Smooth muscle cell of trachea (primary cell): ENCODE measurements at places on chromosomes 13 and 19. TPM values are rescaled to one million over a fixed set of nuclear protein-coding genes. Genes with fewer than 3 reads are reported as not detected.

The KLF5 gene
- 0.44 and 0.50 TPM in 2 replicates for total RNA-seq

The NPAS1 gene
- 0.83 TPM in 1 of 2 replicates, not detected in the other for total RNA-seq

The ZNF66 gene
- 0.83 and 3.5 TPM in 2 replicates for total RNA-seq

The KLK14 gene
- total RNA-seq, result 0.17 TPM in 1 of 2 replicates, not detected in the other

The GPI gene
- 244 and 253 TPM in 2 replicates for total RNA-seq

The ZSCAN18 gene
- total RNA-seq, result 56.6 and 92.3 TPM in 2 replicates

The WTIP gene
- total RNA-seq, result 13.2 and 65.0 TPM in 2 replicates

The KIR2DL1 gene
- not detected in 2 replicates for total RNA-seq
